ENCODE measurements at places on chromosomes 5 and 9.

DNA sequence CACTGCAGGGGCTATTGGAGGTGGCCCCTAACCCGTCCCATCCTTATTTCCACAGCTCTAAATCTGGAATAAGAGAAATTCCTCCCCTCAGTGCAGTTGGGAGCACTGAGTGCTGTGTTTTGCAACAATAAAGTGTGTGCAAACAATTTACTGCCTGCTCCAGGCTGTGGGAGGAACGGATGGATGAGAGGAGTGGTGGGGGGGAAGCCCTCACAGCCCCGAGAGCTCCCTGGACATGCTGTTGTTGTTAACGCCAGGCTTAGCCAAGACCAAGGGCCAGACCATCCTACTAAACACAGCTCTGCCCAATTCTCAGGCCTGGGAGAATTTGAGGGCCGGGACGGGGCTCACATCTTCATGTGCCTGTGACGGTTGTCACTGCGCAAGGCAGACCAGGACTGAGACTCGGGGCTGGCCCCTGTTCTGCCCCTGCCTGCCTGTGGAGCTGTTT is 200.2 kb downstream of the DAB2IP start:
- no peak for DNase-seq

DNA sequence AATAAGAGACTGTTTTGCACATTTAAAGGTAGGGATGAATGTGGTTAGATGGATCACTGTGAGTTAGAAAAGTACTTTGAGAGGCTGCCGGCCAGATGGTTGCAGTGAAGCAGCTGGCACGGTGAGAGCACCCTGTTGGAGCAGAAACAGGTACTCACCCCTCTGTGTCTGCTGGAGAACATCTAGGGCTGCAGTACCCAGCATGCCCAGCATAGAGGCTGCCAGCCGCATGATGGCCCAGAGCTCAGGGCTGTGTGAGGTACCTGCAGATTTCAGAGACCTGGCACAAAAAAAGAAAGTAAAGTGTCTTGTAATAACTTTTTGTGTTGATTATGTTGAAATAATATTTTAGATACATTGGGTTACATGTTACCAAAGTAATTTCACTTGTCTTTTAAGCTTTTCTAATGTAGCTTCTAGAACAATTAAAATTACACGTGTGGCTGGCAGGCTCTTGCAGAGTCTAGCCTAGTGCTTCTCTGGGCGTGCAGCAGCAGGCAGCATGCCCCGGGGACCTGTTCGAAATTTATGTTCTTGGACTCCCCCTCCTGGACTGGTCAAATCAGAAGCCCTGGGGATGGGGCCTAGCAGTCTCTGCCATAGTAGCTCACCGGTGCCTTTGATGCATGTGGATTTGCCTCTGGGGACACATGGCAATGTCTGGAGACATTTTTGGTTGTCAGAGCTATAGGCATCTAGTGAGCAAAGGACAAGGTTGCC is 11.1 kb downstream of the WDR5 start:
- no peak for DNase-seq

GRCh38 chr9:99040911-99041582 is 63.9 kb upstream of the TGFBR1 start:
- peak; percentile 95 for DNase-seq

DNA sequence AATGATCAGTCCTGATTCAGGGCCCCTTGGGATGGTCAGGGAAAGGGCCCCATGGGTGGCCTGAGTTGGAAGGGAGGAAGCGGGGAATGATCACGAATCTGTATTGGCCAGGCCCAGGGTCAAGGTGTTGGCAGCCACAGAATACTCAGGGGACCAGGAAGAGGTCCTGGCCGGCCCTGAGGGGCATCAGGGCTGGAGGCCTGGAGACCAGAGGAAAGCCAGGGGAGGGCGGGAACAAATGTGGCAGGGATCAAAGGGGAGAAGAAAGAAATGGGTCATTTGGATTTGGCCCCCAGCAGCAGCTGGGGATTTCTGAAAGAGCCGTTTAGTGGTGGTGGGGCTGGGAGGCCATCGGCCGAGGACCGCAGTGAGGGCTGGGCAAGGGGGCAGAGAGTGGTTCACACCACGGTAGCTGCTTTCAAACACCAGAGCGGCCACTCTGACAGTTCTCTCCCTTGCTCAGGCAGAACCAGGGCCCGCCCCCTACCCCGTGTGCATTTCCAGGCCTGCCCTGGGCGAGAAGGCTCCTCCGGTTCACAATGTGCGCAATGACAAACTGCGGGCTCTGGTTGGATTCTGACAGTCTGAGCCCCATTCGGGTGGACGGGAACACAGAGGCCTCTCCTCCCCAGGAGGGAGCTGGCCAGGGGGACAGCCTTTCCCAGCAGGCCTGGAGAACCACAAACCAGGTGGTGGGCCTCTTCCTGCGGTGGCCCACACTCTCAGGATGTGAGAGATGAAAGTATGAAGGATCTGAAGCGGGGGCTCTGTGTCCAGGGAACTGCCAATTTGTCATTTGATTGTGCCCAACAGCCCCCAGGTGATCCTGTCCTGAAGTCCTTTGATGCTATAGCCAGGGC is 220.3 kb upstream of the IER5L start:
- no peak for DNase-seq

DNA sequence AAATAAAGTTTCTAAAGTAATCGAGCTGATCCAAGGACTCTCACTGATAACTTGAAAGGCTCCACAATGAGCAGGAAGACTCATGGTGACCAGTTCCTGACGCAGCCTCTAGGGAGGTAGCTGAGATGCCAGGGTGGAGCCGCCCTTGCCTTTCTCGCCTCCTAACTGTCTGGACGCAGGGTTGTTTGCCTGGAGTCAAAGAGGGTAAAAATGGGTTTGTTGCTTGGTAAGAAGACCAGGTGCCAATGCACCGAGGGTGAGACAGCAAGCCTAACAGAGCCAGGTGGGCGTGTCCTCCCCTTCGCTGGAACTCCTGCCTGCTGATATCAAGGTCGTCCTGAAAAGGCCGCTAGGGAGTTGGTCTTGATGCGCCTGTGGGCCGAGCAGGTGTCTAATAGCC is 48.6 kb upstream of the FCN1 start:
- DNase-seq = no peak

- no peak for DNase-seq
Observed at GRCh38 chr5:161660806-161661205, 24.7 kb upstream of the GABRA6 start.

- no peak for DNase-seq
Observed at GRCh38 chr5:135997673-135998335, 31.0 kb upstream of the TGFBI start.

GRCh38 chr9:88528080-88528790 is 6.7 kb upstream of the NXNL2 start:
- no peak for DNase-seq

GRCh38 chr5:56039985-56040384 is 45.2 kb upstream of the IL6ST start:
- no peak for DNase-seq

DNA sequence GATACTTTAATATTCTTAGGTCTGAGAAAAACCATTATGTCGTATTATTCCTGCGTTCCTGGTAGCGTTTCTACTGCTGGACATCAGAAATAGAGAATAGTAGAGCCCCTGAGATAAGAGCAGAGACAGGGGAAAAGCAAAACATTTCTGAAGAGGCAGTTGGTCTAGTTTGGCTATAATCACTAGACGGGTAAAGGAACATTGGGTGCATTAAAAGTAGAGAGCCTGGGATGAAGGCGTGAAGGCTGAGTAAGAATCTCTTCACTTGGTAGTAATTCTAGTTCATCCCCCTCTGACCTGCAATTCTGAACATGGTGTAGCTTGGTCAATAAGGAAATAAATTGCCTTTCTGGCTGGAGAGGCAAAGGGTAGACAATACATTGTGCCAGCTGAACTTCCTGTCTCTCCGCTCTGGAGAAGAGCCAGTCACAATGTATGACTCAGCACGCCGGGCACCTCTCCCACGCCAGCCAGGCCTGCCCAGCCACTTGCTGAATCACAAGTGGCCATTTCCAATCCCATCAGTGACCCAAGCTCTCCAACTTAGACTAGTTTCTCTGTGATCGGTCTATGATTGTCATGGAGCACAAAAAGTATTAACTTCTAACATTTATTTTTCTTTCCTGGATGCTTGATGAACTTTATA is 75.4 kb downstream of the STK32A start:
- peak; percentile 9 for DNase-seq

GRCh38 chr9:119126040-119126439 is 243.2 kb downstream of the BRINP1 start:
- no peak for DNase-seq

- DNase-seq = no peak
Observed at GRCh38 chr9:130713286-130713960, 19.8 kb downstream of the EXOSC2 start.

- DNase-seq = no peak
Observed at GRCh38 chr5:14753947-14754346, 89.4 kb downstream of the OTULIN start.

- DNase-seq = peak; percentile 94
Observed at GRCh38 chr5:55816342-55816741, 34.8 kb upstream of the IL31RA start.

- DNase-seq = peak; percentile 13
Observed at GRCh38 chr9:2837915-2838314, 6.0 kb downstream of the PUM3 start.

GRCh38 chr9:16341177-16341576 is 529.3 kb downstream of the BNC2 start:
- peak; percentile 75 for DNase-seq

GRCh38 chr9:128260340-128260739 is 15.5 kb downstream of the GOLGA2 start:
- DNase-seq = no peak
